ENCODE measurements at places on chromosomes 1 and 21.
A peak's percentile ranks its signal among the peaks of the same experiment; 100 is the strongest.

DNA sequence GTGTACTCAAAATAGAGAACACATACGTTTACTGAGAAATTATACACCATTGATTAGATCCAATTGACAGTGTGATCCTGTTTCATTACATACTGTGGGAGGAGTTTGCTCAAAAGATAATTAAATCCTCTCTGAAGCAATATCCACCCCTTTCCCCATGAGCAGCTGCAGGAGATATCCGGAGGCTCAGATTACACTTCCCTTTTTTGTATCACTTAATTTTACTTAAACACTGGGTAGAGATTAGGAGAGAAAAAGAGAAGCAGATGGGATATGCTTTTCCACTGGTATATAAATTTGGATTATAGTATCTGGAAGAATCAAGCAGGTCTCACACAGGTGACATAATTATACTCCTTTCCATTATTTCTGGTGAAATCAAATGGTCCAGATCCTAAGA, 333.3 kb upstream of the ZRANB2 start:
- no peak for DNase-seq

GRCh38 chr1:4674676-4675075, 20.3 kb downstream of the AJAP1 start:
- no peak for DNase-seq

DNA sequence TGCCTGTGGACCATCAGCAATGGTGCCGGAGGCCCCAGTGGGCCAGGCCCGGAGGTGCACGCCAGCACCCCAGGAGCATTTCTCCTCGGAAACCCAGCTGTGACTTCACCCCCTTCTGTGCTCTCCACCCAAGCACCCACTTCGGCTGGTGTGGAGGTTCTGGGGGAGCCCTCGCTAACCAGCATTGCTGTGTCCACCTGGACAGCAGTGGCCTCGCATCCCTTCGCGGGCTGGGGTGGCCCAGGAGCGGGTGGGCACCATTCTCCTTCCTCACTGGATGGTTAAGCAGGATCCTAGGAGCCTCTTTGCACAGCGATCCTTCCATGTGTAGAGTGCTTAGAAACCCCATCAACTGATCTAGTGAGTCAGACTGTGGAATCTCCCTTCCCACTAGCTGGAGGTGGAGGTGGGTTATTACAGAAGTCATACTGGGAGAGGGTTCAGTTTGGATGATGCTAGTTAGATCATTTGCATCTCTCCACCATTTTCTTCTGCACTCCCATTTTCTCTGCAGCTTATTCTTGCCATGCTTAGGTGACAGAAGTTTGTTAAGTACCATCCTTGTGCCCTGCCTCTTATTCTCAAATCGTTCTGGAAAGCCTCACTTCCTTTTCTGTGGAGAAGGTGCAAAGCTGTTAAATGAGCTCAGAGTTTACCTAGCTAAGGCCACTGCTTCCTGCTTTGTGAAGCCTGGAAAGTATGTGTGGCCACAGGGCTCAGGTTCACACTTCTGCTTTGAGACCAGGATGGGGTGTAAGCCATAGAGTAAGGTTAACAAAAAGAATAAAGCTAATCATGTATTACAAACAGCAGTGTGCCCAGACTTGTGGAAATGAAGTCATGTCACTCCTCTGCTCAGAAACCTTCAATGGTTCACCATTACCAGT, 32.3 kb downstream of the TBX19 start:
- no peak for DNase-seq

DNA sequence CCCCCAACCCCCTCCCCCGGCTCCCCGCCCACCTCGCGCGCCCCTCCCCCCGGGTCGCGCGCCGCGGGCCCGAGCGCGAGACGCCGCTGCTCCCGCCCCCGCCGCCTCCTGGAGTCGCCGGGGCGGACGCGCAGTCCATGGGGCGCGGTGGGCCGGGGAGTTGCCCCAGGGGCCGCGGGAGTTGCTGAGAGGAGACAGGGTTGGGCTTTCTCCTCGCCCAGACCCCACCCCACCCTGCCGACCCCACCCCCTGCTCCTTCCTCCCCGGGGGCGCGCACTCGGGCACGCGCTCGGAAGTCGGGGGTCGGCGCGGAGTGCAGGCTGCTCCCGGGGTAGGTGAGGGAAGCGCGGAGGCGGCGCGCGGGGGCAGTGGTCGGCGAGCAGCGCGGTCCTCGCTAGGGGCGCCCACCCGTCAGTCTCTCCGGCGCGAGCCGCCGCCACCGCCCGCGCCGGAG, at the start of gene LAMC1:
Gene LAMC1, plus strand, starts transcription at position 275 of the 455 bp plus-strand sequence. CDS start 297 bp downstream, outside the sequence.
- DNase-seq: peak; percentile 84

- DNase-seq: no peak
Observed at GRCh38 chr1:46983166-46983829, 40.2 kb upstream of the CYP4X1 start.

- DNase-seq: no peak
Observed at GRCh38 chr1:52767596-52768280, 41.5 kb downstream of the ZYG11B start.

DNA sequence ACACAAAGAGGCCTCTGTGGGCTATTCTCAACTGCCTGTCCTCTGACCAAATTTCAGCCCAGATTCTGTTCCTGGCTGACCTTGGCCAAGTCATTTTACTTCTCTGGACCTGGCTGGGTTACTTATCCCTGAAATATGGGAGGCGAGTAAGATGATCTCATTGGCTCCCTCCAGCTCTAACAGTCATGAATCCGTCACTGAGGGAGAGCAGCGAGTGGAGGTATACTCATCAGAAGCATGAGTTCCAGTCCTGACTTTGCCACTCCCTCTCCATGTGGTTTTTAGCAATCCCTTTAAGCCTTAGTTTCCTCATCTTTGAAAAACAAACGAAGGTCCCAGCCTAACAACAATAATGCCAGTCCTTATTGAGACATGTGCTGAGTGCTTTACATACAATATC, 63.5 kb downstream of the CCDC185 start:
- no peak for DNase-seq

Measured in mesenchymal stem cell (in vitro differentiated cells and primary cell).